ENCODE measurements at places on chromosomes 7 and 10. TPM values are rescaled to one million over a fixed set of nuclear protein-coding genes. Genes with fewer than 3 reads are reported as not detected.

The GLCCI1 gene
- total RNA-seq = 1.1 TPM

The HOXA9 gene
- total RNA-seq = 2.6 TPM

The ADCK2 gene
- 17.2 TPM for total RNA-seq

The GGCT gene
- total RNA-seq = 22.3 TPM

The CHRM2 gene
- total RNA-seq = not detected

The SPDYE16 gene
- total RNA-seq = not detected

The SLC16A9 gene
- not detected for total RNA-seq

The POMZP3 gene
- 2.1 TPM for total RNA-seq

The SEMA3E gene
- 1.0 TPM for total RNA-seq

The CYP26A1 gene
- 1.6 TPM for total RNA-seq

The CYP3A4 gene
- not detected for total RNA-seq

The MEOX2 gene
- 6.2 TPM for total RNA-seq

The DTX2 gene
- 3.4 TPM for total RNA-seq

The CPA4 gene
- total RNA-seq = 0.54 TPM

The BET1 gene
- 41.9 TPM for total RNA-seq

The COMMD3 gene
- total RNA-seq = 28.7 TPM

The NYAP1 gene
- total RNA-seq = 1.6 TPM
